Amniotic stem cell (primary cell): ENCODE measurements at places on chromosomes 4 and X.
A peak's percentile ranks its signal among the peaks of the same experiment; 100 is the strongest.

DNA sequence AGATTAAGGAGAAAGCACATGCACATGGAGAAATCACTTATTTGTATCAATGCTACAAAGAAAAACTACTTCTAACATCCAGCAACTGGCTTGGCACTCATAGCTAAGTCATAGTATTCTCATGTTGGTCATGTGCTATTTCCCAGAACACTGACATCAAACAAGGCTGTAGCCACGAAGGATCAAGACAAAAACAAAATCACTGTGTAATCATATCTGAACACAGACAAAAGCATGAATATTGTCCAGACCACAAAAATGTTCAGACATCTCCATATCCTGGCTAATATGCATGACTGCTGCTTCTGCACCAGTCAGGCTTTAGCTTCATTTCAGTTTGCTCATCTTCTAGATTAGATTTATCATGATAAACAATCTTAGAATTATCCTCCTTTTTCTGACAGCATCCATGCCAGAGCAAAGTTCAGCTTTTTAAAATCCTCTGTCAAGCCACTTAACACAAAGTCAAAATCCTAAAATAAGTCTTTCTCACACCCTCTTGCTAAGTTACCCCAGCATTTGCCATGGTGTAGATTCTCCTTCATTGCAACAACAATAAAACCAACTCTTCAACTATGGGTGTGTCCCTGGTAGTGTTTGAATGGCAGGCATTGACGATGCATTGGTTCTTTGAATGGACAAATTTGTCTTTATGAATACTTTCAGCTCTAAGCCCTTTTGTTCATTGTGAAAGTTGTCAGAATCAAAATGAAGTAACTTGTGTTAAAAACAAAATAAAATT, 39.1 kb upstream of the NPFFR2 start:
- no peak for DNase-seq

DNA sequence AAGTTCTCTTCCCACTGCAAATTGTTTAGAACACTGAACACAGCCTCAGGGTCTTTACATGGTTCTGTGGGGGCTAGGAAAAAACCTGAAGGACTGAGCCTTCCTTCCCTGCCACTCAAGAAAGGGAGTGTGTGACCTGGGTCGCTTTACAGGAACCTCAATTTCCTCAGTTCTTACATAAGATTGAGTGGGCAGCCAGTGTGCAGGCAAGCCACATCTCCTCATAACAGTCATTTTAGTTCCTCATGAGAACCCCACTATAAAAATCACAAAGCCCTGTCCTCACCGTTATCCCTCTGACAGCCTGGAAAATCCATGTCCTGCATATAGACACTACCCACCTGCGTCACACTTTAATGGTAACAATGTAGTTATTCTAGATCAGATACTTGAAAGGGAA, 2.1 kb upstream of the ETDC start:
- no peak for DNase-seq

- no peak for DNase-seq
Measured at GRCh38 chr4:95516528-95517017, 32.2 kb downstream of the UNC5C start.

GRCh38 chr4:73709451-73710033, 30.8 kb upstream of the CXCL8 start:
- no peak for DNase-seq

- DNase-seq, result no peak
Measured at GRCh38 chrX:9378980-9379696, 85.7 kb upstream of the TBL1X start.

DNA sequence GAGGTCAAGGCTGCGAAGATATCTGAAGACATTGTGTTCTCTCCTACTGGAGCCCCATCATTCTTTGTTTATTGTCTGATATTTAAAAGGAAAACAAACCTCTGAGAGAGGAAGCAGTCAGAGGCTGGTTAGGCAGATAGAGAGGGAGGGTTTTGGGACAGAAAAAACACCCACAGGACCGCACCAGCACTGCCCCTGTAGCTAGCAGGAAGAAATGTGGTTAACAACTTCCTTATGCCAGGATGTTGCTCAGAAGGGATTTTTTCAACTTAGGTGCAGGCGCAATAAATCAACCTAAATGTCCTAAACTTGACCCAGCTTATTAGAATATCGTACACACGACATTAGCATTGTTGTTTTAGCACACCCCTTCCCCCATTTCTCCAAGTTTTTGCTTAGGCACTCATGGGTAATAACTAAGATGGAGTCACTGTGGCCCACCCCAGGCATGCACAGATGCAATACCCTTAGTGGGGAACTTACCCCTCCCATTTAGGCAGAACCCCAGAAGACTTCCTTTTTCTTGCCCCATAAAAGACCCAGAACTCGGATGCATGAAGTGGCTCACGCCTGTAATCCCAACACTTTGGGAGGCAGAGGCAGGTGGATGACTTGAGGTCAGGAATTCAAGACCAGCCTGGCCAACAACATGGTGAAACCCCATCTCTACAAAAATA, 2.8 kb upstream of the ZNF718 start:
- DNase-seq, result no peak

DNA sequence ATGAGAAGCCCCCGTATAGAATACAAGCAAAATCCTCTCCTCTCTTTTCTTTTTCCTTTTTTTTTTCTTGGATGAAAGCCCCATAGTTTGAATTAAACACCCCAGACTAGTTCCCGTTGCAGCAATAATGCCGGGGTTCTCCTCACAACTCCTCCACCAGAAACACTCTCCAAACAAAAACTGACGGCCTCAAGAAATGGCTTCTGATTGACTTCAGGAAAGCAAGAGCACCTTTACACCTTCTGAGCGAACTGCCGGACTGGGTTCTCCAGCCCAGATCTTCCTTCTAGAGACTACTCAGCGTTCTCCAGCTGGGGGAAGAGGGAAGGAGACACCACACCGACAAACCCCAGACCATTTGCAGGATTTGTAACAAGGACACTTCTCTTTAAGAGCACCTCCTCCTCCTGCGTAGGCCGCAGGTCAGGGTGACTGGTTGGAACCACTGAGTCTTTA, 4.0 kb downstream of the HAND2 start:
- no peak for DNase-seq

DNA sequence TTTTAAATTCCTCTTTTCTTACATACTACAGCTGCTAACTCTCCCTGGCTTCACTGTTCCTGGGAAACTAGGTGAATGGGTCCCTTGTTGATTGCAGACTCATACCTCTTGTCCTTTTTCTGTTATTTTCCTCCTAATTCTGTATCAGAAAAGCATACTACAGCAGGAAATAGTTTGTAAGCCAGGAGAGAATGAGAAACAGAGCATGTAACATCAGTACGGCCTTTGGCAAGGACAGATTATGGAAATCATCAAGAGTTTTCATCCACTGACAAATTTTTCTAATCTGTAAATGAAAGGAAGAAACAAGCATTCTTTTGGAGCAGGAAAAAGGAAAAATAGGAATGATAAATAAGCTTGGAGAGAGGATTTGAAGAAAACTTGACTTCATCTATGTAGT, 239.2 kb downstream of the ANTXR2 start:
- no peak for DNase-seq

DNA sequence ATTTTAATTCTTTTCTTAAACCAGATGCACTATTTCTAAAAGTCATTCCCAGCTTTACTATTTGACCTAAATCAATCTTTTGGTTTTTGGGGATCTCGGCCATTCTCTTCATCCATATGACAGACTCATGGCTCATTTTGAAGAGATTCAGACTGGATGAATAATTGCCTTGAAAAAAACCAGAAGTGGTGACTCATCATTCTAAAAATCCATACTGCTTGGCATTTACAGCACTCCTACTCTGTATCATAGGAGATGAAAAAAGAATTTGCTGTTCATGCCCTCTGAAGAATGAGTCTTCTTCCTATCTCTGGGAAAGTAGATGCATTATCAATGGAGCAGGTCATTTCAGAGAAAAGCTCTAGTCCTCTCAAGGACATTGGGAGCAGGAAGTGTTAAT, 220.5 kb upstream of the RPS6KA3 start:
- peak; percentile 21 for DNase-seq

DNA sequence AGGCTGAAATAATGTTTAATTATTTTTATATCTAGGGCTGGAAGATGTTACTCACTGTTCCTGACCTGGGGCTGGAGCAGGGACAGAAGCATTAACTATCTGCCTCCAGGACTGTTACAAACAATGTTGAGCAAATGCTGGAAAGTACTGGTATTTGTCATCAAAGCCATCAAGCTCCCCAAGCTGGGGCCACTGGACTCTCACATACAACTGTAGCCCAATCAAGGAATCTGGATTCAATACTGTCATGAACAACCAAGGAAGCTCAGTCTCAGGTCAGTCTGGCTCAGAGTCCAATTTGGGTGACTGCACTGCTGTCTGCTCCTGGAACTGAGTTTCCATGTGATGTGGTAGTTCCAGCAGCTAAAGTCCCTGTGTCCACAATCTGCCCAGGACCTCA, 50.4 kb downstream of the APOO start:
- no peak for DNase-seq

GRCh38 chr4:43990963-43991362, 457.6 kb downstream of the KCTD8 start:
- DNase-seq, result no peak

GRCh38 chrX:69362856-69363255, 141.3 kb upstream of the NALF2 start:
- no peak for DNase-seq

- DNase-seq, result no peak
Measured at GRCh38 chrX:45485719-45486118, 285.0 kb upstream of the DIPK2B start.

DNA sequence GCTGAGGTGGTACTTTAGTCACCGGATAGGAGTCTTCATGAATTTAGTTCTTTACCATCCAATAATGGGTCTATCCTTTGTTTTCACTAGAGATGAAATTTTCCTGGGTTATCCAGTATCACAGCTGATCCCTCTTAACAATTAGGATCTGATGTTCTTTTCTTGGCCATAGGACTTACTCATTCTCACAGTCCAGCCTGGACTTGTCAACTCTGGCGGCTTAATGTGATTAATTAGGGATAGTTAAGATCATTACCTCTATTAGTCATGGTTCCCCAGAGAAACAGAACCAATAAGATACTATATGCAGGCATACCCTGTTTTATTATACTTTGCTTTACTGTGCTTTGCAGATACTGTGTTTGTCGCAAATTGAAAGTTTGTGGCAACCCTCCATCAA, 272.7 kb upstream of the FAT4 start:
- no peak for DNase-seq

GRCh38 chr4:123804196-123804721, 407.7 kb downstream of the SPRY1 start:
- DNase-seq, result no peak

DNA sequence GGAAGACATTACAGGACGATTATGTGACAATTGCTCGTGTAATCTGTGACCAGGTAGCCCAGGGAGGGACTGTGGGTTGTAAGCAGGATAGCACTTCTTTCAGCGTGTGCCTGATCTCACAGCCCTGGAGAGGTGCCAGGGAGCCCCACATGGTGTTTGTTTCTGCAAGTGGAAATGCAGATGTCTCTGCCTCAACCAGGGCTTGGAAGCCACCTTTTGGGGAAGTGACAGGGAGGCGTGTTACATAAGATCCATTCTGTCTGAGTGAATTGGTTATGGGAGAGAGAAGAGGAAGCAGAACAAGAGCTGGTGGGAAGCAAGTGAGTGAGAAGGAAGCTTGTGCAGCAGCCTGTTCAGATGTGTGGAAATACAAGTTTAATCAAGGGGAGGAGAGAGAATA, 104.5 kb upstream of the GATB start:
- DNase-seq, result no peak

DNA sequence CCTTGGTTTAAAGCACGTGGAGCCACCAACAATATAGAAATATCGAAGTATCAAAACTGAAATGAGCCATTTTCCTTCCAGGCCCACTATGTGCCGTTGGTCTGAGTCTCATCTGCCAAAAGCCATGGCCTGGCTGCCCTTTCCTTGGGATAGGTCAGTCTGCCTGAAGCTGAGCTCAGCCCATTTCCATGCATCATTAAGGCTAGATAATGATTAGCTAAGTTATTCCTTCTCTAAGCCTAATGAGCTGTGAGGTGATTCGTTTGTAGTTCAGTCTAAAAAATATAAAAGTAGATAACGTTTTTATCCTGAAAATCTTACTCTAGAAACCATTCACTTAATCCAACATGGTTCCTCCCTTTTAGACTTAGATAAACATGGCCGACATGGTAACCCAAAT, 936.2 kb upstream of the LCORL start:
- DNase-seq, result no peak

DNA sequence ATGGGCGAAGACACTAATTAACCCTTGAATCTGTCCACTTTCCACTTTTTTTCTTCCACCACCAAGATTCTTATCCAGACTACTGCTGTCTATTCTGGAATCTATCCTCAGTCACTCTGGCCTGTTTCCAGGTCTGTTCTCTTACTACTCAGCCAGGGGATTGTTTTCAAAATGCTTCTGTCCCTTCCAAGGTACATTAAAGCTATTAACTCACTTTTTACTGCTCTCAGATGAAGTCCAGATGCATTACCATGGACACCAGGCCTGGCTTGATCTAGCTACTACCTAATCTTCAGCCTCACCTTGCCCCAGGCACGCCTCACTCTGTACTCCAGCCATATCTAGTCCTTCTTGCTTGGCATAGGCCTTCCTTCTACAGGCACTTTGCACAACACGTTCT, 66.4 kb downstream of the GALNT7 start:
- no peak for DNase-seq

- no peak for DNase-seq
Measured at GRCh38 chr4:152535360-152535902, 461 bp downstream of the FBXW7 start.

GRCh38 chr4:55903577-55903976, 45.2 kb upstream of the CEP135 start:
- no peak for DNase-seq

DNA sequence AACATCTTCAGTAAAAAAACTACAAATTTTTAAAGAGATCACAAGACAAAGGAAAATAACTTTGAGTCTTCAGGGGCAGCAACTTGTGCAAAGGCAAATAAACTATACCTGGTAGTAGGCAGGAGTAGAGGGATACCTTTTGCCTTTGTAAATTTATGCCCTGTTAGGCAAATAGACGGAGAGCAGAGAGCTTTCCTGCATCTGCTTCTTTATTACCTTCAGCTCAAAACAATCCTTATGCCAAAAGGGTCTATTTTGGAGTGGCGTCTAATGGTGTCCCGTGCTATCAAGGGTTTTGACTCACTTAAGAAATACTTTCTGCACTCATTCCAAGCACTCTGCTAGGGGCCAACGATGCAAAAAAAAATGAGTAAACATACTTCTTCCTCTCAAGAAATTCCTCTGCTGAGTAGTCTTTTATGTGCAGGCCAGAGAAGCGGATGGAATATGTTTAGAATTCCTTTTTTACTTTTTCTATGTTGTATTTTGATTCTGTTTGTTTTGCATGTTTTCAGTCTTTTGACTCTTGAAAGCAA, 131.9 kb downstream of the ANXA5 start:
- DNase-seq, result no peak

DNA sequence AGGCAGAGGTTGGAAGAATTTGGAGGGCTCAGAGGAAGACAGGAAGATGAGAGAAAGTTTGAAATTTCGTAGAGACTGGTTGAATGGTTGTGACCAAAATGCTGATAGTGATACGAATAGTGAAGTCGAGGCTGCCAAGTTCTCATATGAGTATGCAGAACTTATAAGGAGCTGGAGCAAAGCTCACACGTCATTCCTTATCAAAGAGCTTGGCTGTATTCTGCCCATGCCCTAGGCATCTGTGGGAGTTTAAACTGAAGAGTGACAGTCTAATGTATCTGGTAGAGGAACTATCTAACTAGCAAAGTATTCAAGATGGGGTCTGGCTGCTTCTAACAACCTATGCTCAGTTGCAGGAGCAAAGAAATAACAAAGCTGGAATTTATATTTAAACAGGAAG, 102.1 kb downstream of the PCDH18 start:
- DNase-seq, result no peak
